Ureter (tissue), 1 donor: ENCODE measurements at places on chromosomes 3 and 15. TPM values are rescaled to one million over a fixed set of nuclear protein-coding genes. Genes with fewer than 3 reads are reported as not detected.

DNA sequence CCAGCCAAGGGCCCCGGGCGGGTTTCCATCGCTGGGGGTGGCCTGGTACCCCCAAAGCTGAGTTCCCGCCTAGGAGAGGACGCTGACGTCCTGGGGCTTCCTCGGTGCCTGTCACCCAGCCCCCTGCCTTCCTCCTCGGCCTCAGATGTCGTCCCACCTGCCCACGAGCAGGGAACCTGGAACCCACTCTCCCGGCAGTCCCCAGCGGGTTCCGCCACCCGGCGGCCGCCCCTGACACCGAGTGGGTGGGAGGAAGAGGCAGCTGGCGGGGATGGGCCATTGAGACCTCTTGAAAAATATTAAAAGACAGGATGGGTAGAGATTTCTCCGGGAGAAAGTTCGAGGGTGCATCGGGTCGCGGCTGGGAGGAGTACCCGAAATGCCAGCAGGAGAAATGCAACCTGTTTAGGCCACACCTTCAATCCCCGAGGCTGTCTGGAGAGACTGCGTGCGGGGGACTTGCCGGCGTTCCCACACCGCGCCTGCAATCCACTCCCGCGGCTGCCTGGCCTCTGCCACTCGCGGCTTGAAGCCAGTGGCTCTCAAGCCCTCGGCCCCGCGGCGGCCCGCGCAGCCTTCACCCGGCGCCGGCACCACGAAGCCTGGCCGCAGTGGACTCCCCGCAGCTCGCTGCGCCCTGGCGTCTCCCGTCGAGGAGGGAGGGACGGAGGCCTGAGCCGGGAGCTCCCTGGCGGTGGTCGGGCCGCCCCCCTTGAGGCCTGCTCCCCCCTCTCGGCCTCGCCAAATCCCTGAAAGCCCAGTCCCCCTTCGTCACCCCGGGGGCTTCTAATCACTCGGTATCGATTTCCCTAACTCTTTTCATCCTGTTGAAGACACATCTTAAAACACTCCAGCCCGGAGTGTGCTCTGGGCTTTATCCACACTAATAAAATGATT lies 8.6 kb upstream of the NR2F2 start:
- no peak for DNase-seq

GRCh38 chr15:69060744-69061143 lies 46.2 kb downstream of the NOX5 start:
- no peak for DNase-seq

DNA sequence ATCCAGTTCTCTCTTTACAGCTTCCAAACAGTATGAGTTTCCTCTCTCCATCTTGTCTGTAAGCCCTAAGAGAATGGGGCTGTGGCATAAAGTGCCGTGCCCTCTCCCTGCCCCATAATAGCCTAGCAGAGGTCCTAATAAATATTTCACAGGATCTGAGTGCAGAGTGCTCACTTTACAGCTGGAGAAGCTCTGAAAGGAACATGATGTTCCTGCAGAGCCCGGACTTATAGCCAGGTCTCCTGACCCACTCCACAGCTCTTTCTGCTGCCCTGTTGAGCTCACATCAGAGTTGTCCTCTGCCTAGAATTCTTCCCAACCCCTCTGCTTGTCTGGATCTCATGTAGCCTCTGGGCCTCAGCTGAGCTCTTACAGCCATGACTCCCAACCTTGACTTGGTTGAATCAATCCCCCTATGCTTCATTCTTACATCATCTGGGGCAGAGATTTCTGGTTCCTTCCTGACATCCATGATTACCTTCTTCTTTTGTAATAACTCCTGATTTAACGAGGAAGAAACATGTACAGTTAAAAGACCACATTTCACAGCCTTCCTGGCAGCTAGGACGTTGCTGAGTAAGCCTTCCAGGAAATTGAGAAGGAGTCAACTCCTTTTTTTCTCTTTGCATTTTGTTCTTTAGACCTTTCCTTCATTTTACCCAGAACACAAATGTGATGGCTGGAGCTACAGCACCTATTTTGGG lies 135.3 kb downstream of the RPLP1 start:
- DNase-seq = no peak

The PTH1R gene
- total RNA-seq = 12.9 TPM

The BNC1 gene
- total RNA-seq = 1.1 TPM

The PLA2G4E gene
- 0.34 TPM for total RNA-seq

The CPNE9 gene
- total RNA-seq = 0.29 TPM

The DUOX1 gene
- total RNA-seq = 85.5 TPM
